ENCODE measurements at places on chromosomes 1 and 21.

DNA sequence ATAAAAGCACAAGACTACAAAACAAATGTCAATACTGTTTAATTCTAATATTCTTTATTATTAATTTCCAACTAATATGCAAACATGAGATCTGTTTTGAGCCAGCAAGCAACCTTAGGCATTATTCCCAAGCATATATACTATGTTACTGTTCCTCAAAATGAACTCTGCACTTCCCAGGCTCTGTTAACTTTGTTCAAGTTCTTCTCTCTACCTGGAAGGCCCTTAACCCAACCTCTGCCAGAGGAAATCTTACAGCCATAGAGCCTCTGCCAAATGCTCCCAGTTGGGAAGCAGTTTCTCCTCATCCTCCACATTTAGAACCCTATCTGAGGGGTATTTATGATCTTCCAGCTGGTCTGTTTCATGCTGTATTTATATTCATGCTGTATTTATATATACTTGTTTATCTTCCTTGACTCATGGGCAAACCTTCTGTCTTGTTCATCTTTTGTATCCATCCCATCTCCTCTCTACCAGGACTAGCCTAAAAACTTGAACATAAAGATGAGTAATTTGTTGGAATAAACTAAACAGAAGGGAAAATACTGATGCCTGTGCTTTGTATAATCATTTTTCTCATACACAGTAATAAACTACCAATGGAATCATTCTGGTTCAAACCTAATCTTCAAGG lies 5.3 kb downstream of the IVNS1ABP start:
- DNase-seq = no peak

DNA sequence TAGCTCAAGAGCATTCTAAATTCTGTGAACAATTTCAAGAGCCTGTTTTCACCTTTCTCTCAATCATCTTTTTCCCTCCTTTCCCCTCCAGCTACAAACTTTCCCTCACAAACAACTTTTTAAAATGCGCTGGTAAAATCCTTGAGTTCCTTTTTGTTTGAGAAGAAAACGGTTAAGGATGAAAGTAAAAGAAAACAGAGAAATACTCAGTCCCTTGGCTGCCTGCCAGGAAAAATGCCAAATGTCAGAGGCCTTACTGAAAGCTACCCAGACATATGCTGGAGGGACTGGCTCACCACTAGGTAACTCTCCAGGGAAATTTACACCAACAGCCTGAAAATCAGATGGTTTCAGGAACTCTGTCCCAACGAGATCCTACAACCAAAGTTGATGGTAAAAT lies 11.0 kb upstream of the SERBP1 start:
- no peak for DNase-seq

GRCh38 chr1:22263359-22263758 lies 120.5 kb upstream of the WNT4 start:
- no peak for DNase-seq

- peak; percentile 19 for DNase-seq
These were observed 55.4 kb downstream of the MATN1 start for GRCh38 chr1:30668024-30668423.

- DNase-seq = no peak
These were observed 162.0 kb downstream of the RUNX1 start for GRCh38 chr21:34887105-34887442.

- DNase-seq = no peak
These were observed 47.0 kb downstream of the RABGAP1L start for GRCh38 chr1:174206148-174206836.

Data from HFFc6 (cell line).